ENCODE measurements at places on chromosomes 1 and 21. TPM values are rescaled to one million over a fixed set of nuclear protein-coding genes. Genes with fewer than 3 reads are reported as not detected.

SIPA1L2 gene
- 13.0 TPM for total RNA-seq

DNA sequence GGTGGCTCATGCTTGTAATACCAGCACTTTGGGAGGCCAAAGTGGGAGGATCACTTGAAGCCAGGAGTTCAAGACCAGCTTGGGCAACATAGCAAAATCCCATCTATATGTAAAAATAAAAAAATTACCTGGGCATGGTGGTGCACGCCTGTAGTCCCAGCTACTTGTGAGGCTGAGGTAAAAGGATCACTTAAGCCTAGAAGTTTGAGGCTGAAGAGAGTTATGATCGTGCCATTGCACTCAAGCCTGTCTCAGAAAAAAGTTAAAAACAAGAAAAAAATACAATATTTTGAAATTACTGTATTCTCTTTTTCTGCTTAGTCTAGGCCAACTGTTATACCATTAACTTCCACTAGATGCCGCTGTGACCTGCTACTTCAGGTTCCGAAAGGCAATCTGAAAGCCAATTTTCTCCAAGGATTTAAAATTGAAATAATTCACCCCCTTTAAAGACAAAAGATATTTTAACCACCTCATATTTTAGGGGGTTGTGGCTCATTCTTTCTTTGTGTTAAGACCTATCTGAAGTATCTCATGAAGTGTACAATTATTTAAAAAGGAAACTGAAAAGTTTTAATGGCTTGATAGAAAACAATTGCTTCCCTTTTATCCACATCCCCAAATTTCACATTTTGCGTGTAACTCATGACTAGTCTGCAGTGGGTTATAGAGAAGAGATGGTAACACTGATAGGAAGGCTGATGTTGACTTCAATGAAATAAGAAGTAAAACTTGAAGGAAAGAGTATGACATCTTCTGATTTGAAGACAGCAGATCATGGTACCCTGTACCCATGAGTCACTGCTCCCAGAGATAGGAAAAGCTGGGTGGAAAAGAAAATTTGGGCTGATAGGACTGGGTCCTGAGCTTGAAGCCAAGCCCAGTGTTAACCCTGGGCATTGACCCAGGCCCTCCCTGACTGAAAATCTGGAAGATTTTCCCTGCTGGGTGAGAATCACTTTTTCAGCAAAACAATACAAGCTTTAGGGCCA lies 24.4 kb upstream of the CLDN14 start:
- DNase-seq: no peak

- DNase-seq: no peak
These were observed 525 bp downstream of the AIRE start for GRCh38 chr21:44286086-44286715.

DNA sequence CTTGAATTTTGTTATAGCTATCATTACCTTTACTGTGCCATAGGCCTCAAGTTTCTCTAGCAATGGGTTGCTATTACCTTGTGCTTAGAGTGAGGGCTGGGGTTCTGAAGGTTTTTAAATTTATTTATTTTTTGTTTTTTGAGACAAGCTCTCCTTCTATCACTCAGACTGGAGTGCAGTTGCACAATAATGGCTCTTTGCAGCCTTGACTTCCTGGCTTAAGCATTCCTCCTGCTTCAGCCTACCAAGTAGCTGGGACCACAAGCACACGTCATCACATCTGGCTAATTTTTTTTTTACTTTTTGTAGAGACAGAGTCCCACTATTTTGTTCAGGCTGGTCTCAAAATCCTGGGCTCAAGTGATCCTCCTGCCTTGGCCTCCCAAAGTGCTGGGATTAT lies 41.5 kb downstream of the SNX27 start:
- no peak for DNase-seq

OR6K2 gene
- not detected for total RNA-seq

- DNase-seq: no peak
These were observed 68.1 kb downstream of the EDEM3 start for GRCh38 chr1:184686540-184686939.

RNPEP gene
- 46.3 TPM for total RNA-seq

GRCh38 chr1:151547119-151547899 lies 7.2 kb downstream of the TUFT1 start:
- no peak for DNase-seq

GRCh38 chr1:160022330-160023310 lies 9.2 kb downstream of the PIGM start:
- no peak for DNase-seq

DNA sequence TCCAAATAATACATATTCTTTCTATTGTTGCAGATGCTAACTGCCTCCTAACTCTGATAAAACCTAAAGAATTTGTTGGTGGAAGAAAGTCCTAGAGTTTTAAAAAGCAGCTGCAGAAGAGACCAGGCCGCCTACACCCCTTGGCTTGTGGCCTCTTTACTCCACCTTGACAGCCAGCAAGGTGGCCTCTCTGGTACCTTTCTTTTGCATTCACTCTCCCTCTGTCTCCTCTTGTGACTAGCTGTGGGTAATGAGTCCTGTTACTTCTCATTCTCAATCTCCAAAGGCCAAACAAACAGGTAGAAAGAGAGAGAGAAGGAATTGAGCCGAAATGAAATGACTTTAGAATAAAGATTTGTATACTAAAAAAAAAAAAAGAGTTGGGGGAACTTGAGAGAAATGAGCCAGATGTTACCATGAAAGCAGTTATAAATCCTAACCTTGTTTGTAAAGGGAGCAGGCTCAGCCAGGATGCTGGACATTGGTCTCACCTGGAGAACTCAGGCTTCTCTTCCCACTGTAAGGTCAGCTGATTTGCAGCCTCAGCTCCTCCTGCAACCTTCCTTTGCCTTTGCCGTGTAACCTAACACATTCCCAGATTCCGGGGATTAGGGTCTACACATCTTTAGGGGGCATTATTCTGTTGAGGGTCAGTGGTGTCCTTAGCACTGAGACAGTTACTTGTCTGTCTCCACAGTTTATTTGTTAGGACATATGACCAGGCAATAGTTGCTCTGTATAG lies 164.1 kb upstream of the IRF2BP2 start:
- DNase-seq: no peak

- no peak for DNase-seq
These were observed 89.4 kb upstream of the IPO9 start for GRCh38 chr1:201739492-201740085.

DNA sequence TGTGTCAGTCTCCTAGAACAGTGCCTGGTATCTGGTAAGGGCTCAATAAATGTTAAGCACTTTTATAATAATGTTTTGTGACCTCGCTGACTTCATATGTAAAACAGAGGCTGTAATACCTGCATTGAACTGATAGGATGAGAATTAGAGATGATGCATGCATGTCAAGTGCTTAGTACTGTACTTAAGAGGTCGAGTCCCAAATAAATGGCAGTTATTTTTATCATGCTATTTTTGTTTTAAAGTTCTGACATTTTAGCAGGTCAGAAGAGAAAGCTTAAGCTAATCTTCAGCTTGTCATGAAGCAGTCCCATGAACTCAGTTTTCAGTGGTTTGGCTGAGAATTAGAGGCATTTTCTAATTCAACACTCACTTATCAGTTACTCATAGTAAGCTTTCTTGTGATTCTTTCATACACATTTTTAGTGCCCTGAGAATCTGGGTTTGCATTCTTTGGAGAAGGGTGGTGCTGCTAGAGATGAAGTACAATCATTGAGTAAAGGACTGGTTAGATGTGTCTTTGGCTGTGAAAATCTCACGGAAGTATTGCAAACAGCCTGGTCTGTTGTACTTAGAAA lies 75.7 kb upstream of the RAVER2 start:
- DNase-seq: no peak

GRCh38 chr1:222843469-222844410 lies 28.9 kb downstream of the DISP1 start:
- no peak for DNase-seq

DNA sequence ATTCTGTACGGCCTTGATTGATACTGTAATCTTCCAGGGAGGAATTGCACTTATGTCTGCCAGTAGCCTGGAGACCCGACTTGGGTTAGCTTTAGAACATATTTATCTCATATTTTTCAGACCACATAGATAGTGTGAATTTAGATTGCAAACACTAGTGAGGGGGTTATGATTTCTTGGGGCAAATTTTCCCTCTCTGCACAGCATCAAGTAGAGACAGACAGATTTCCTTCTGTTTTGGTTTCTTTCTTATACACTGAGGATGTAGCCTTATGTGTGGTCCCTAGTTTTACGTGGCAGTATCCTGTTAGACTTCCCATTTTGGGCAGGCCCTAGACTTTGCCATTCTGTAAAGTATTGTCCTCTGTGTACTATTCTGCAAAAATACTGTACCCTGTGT lies 29.0 kb downstream of the SOAT1 start:
- no peak for DNase-seq

- no peak for DNase-seq
These were observed 19.1 kb upstream of the LRRC3 start for GRCh38 chr21:44436111-44436611.

DNA sequence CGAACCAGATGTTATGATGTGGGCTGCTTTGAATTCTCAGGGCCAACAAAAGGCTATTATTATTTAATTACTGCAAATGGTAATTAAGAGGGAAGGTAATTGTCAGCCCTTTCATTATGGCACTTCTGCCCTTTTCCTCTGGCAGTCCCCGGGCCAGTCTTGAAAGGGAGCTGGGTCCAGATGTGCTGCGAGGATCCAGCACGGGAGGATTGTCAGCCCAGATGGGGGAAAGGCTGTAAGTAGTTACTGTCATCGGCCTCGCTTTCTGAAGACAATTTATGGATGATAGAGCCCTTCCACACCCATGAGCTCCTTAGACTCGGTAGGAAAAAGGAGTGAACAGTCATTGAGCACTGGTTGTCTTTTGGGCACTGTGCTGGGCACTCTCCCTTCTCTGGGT lies 8.7 kb upstream of the ZNF362 start:
- no peak for DNase-seq

TINAGL1 gene
- total RNA-seq: 581 TPM

GRCh38 chr1:220652995-220653394 lies 37.2 kb upstream of the C1orf115 start:
- no peak for DNase-seq

FUCA1 gene
- total RNA-seq: 30.5 TPM

LAMB3 gene
- total RNA-seq: 5.1 TPM

GRCh38 chr1:70429757-70430156 lies 18.7 kb downstream of the CTH start:
- no peak for DNase-seq

TP53BP2 gene
- total RNA-seq: 63.1 TPM

TAS1R1 gene
- total RNA-seq: 0.81 TPM

GRCh38 chr1:153652805-153653500 lies 5.5 kb upstream of the SNAPIN start:
- DNase-seq: no peak

GRCh38 chr1:14625572-14625971 lies 27.1 kb downstream of the KAZN start:
- DNase-seq: no peak

C1QC gene
- 241 TPM for total RNA-seq

- no peak for DNase-seq
These were observed 122.8 kb downstream of the PLPPR5 start for GRCh38 chr1:98881901-98882300.

DNA sequence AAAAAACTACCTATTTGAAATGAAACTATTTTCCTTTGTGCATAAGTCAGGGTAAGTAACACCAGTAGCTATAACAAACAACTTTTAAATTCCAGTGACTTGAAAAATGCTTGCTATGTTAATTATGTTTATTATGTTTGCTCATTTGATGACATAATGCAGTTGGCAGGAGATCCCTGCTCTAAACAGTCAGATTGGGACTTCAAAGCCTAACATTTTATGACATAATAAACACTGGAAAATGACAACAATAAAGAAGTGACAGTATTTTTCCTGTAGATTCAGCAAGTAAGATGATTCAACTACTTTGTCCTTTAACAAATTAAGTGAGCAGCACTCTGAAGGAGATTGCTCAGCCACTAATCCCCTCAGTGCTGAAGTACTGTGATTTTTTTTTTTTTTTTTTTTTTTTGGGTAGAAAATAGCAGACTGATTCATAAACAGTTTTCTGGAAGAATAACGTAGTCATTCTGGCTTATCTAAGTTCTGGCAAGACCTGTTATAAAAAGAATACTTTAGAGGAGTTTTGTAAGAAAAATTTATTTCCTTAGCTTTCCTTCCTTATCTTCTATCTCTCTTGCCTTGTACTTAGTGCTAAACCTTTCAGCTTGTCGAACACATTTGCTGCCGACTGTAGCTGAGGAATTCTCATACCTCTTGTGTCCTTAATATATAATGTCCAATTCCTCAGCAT lies 207.2 kb downstream of the PTGER3 start:
- no peak for DNase-seq

DNA sequence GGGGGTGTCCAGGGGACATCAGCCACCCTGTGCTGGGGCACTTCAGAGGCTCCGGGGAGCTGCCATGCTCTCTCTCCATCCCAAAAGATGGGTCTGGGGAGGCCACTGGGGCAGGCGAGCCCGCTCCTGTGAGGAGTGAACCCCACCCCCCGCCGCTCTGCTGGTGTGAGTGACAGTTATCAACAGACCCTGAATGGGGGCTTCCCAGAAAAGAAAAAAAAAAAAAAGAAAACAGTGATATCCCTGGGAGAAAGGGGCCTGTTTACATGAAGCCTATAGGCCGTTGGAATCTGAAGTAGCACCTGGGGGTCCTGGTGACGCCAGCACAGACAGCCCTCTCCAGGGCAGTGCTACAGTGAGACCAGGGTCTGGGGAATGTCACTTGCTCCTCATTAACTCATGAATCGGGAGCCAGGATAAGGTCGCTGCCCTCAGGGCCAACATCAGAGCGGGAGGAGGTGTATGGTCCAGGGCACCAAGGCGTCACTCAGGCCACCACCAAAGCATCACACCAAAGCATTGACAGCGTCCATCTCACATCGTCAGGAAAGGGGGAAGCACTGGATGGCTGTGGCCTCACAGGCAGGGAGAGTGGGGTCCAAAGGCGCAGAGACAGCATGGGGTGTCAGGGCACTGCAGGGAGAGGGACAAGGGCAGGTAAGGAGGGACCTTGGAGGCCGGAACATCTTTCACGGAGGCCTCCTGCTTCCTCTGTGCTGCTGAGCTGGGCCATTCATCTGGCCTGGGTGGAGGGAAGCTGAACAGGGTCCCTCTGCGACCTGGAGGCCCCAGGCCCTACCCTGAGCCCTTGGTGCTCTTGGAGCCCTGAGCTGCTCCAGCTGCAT lies 8.4 kb upstream of the NPHP4 start:
- DNase-seq: no peak

DNA sequence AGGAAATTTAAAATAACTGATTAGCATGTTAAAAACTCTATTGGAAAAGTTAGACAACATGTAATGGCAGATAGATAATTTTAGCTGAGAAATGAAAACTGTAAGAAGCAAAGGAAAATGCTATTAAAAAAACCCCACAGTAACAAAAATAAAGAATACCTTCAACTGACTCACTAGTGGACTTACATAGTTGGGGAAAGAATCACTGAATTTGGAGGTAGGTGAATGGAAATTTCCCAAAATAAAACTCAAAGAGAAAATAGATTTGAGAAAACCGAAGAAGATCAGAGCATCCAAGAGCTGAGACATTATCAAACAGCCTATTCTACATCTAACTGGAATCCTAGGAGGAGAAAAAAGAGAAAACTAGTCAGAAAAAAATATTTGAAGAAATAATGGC lies 34.7 kb downstream of the PDE4B start:
- DNase-seq: no peak

KRTAP11-1 gene
- not detected for total RNA-seq

KRTAP27-1 gene
- total RNA-seq: not detected
